ENCODE measurements at places on chromosomes 7 and 10.

DNA sequence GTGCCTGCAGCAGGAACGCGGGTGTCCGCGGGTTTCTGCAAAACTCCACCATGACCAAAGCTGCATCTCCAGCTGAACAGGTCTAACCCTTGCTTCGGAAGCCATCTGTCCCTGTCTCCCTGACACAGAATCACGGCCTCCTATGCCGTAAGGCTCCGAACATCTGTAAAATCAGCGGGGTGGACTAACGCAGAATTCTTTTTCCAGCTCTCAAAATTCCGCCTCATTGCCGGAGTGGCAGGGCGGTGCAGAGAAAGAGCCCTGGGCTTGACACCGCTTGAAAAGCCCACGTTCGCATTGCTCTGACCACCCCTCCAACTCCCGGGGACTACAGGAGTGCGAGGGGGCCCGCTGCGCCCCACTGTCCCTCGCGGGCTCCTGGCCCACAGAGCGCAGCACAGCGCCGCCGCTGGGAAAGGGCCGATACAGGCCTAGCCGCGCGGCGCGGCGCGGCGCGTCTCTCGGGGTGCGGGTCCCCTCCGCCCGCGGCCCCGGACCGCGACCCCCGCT, 409 bp downstream of the DNMBP start:
- DNase-seq: no peak

DNA sequence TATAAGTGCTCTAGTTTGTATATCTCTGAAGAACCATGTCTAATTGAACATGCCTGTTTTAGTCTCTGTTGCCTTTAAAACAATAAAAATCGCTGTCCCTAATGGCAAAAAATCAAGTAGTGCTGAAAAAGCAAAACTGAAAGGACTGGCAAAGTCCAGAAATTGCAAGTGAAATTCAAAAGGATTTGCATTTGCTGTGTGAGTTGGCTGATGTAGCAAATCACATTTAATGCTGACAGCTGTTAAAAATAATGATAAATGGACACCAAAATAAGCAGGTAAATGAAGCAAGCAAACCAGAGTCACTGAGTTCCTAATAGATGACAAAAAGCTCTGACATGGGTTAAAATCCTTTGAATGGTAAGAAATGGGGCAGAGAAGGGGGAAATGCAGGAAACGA, 874.1 kb downstream of the GRM8 start:
- no peak for DNase-seq

DNA sequence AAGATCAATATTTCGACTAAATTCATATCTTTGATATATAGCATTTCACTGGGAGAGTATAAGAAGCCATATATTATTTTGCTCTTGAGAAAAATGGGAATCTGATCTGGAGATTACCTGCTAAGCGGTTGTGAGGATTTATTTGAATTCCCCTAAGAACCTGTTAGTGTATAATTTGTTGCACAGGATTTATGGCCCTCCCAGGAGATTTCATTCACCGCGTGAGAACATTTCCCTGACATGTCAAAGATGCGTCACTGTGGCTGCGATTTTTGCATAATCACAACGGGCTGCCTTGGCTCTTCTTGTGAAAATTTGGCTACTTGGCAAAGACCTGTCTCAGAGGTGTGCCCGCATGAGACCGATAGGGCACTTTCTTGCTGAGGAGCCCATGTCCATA, 184.7 kb upstream of the PFKP start:
- no peak for DNase-seq

DNA sequence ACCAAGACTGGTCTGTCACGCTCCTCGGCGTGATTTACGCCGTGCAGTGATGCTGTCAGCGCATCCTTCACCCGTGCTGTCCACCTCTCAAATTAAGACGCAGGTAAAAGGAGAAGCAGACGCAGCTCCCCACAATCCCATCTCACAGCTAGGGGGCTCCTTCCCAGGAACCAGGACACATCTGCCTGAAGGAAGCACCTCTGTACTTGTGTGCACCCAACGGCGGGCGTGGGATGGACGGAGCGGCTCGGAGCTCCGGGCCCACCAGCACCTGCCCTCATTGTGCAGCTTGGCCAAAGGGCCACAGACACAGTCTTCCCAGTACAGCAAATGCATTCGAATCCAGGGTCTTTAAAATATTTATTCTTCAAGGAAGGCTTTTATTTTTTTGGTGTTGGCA, 55.3 kb downstream of the STK32C start:
- DNase-seq: no peak

DNA sequence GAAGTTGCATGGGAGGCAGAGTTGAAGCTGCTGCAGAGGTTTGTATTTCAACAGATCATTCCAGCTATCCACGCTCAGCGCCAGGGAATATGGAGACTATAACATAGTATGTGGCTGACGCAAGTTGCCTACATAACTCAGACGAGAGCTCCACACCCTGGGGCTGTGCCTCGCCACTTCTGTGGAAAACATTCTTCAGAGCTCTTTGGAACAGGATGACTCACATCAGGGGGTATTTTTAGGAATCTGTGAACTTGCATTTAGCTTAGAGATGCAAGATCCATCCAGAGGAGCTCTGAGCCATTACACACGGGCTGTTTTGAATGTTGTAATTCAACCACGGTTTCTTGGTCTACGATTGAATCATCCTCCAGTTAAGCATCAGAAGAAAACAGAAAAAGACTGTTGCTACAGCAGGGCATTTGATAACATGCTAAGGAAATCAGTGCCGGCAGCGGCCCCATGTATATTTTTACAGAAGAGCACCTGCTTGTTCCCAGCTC, 481.5 kb upstream of the AKR1E2 start:
- peak; percentile 62 for DNase-seq

DNA sequence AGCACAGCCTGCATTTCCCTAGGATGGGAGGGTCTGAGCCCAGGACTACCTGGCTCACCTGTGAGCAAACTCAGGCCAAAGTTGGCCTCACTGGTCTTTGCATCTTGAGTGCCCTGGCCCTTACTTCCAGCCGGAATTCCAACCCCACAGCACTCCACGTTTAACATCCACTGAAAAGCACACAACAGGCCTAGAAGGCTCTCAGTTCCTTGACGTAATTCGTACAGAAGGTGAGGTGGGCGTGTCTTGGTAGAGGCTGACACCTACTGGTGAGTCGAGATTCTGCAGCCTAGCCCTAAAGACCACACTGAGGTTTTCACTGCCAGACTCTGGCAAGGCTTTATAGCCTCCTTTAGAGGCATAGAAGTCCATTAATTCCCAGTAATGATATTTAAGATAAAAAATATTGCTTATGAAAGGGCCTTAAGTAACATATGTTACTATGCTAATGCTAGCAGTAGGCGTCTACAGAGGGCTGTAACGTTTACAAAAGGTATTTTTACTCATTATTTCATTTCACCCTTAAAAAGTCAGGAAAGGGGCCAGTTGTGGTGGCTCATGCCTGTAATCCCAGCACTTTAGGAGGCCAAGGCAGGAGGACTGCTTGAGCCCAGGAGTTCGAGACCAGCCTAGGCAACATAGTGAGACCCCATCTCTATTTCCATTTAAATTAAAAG, 95.8 kb downstream of the HIP1 start:
- no peak for DNase-seq

DNA sequence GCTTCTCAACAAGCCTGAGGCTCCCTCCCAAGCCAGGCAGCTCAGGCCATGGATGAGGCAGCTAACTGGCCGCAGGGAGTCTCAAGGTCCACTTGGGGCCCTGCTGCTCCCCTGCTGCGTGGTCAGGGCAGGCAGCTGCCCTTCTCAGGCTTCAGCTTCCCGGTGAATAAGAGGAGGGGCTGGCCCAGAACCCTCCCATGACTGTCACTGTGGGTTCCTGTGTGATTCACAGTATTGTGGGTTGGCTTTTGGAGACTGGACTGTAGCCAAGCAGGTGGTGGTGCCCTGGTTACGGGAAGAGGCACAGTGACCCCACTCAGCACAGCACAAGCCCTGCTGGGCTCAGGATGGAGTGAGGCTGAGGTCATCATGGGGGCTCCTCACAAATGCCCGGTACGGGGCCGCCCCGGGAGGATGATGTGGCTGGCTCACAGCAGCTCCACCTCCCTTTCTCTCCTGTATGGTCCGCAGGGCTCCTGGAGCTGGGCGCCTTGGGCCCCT, 189.8 kb downstream of the HECW1 start:
- DNase-seq: peak; percentile 41

DNA sequence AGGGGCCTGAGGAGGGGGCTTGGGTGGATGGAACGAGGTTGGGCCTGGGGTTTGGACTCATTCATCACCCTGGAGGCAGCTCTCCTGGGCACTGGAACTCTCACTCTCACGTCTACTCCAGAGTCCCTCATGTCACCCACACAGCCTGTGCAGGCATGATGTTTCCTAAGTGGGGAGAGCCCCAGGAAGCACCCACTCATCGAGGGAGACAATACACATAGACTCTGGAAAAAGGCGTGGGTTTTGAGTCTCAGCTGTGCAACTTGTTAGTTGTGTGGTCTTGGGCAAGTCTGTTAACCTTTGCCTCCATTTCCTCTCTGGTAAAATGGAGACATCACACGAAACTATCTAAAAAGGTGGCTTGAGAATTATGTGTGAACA, 25.9 kb upstream of the RBM20 start:
- DNase-seq: no peak

DNA sequence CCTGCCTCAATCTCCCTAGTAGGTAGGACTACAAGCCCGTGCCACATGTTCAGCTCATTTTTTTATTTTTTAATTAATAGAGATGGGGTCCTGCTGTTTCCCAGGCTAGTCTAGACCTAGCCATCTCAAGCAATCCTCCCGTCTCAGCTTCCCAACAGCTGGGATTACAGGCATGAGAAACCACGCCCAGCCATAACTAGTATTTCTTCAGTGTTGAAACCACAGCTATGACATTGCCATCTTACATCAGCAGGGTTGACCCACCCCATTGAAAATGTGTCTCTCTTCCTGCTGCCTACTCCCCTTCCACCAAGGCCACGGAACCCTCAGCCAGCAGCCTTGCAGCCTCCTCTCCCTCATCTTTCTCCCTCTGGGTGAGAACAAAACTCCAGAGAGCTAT, 62.1 kb upstream of the ZNF746 start:
- DNase-seq: no peak

DNA sequence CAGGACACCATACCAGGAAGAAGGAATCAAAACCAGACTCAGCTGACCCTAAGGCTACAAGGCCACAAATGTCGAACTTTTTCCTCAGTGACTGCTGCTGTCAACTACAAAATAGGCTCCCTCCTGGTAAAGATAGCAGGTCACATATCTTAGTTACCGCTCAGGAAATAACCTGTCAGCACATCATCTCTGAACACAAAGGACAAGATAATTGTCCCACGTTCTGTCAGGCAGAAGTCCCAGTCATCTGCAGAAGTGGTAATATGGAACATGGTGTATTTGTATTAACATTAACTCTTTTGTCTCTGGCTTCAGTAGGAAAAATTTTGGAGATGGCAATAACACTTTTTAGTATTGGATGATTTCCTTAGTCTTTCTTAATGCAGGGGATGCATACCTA, 630.2 kb upstream of the LRRTM3 start:
- no peak for DNase-seq

GRCh38 chr10:5816170-5816569, 2.9 kb upstream of the GDI2 start:
- no peak for DNase-seq

DNA sequence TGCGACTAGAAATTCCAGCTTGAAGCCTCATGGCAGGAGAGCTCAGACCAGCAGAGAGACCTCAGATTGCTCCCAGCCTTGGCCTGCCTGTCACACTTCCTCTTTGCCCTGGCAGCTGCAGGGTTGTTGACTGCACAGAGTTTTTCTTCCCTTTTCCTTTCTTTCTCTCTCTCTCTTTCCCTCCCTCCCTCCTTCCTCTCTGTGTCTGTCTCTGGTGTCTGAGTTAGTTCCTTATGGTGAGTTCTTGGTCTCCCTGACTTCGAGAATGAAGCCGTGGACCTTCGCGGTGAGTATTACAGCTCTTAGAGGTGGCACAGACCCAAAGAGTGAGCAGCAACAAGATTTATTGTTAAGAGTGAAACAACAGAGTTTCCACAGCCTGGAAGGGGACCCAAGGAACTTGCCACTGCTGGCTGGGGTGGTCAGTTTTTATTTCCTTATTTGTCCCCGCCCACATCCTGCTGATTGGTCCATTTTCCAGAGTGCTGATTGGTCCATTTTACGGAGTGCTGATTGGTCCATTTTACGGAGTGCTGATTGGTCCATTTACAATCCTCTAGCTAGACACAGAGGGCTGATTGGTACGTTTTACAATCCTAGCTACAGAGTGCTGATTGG, 266.3 kb downstream of the RPS24 start:
- DNase-seq: no peak

DNA sequence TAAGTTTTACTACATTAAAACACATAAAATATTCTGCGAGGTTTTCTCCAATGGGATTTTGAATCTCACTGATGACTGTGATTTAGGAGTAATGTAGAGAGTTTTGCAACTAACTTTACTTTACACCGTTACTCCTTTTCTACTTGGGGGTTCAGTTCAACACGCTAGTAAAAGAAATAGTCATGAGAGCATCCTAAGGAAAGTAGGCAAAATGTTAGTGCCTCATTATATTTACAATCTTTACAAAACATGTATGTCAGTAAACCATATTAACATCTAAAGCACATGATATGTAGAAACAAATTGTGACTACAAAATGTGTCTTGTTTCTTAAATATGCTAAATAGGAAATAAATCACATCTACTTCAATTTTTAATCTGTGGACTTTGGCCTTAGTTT, 6.0 kb downstream of the MEOX2 start:
- no peak for DNase-seq
